ENCODE measurements at places on chromosomes 1 and 21. TPM values are rescaled to one million over a fixed set of nuclear protein-coding genes. Genes with fewer than 3 reads are reported as not detected.

The CCNL2 gene
- total RNA-seq, result 127 TPM

The APOBEC4 gene
- total RNA-seq, result 0.10 TPM

The DIPK1A gene
- 6.8 TPM for total RNA-seq

The GPA33 gene
- 2.6 TPM for total RNA-seq

The UMODL1 gene
- total RNA-seq, result under 0.01 TPM

The ST6GALNAC3 gene
- total RNA-seq, result 3.5 TPM

The CELA2A gene
- not detected for total RNA-seq

The ZMYND12 gene
- 0.84 TPM for total RNA-seq

The UBXN10 gene
- 0.52 TPM for total RNA-seq

The BROX gene
- total RNA-seq, result 55.7 TPM

The CCSAP gene
- 21.1 TPM for total RNA-seq

The PRELP gene
- total RNA-seq, result not detected

The MSH4 gene
- 0.31 TPM for total RNA-seq

The DNM3 gene
- total RNA-seq, result 20.5 TPM

The GBP1 gene
- 46.3 TPM for total RNA-seq

The LCE6A gene
- total RNA-seq, result not detected

The LRRC53 gene
- total RNA-seq, result not detected

The FCRL2 gene
- 4.0 TPM for total RNA-seq

The PROK1 gene
- total RNA-seq, result not detected

The RGS8 gene
- not detected for total RNA-seq

The FCN3 gene
- total RNA-seq, result not detected

The OLIG2 gene
- total RNA-seq, result 0.21 TPM

The WDR64 gene
- 0.10 TPM for total RNA-seq

The NUP210L gene
- under 0.01 TPM for total RNA-seq

The F5 gene
- total RNA-seq, result 13.9 TPM

The PPP1R12B gene
- total RNA-seq, result 22.4 TPM

The DCST2 gene
- total RNA-seq, result 0.10 TPM

The CFHR2 gene
- not detected for total RNA-seq

The SYT11 gene
- total RNA-seq, result 12.0 TPM

The ATP6V1G3 gene
- total RNA-seq, result not detected

The CLK2 gene
- total RNA-seq, result 18.2 TPM

Data from mononuclear cell (primary cell).